ENCODE measurements at places on chromosomes 7 and 10.

DNA sequence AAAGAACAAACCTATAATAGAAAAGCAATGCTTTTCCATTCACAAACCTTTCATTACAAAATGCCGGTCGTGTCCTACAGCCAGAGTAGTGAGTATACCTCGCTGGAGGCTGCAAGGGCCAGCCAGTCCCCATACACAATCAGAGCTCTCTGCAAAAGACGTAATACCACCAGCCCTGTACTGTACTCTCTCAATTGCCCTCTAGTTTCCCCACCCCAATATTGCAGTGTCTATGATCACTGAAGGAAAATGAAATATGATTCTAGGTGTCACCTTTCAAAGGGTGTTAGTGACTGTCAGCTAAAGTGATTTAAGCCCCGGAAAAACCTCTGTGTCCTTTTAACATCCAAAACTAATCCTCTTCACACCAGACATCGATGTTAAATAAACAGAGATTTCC, 24.8 kb downstream of the PLXNA4 start:
- H3K36me3 ChIP-seq: no peaks in the 10 kb centered on the region
- H3K27ac ChIP-seq: no peak overlapping the region
- H3K4me1 ChIP-seq: no peaks in the 10 kb centered on the region
- no peak overlapping the region for H3K4me3 ChIP-seq
- no peak for DNase-seq

DNA sequence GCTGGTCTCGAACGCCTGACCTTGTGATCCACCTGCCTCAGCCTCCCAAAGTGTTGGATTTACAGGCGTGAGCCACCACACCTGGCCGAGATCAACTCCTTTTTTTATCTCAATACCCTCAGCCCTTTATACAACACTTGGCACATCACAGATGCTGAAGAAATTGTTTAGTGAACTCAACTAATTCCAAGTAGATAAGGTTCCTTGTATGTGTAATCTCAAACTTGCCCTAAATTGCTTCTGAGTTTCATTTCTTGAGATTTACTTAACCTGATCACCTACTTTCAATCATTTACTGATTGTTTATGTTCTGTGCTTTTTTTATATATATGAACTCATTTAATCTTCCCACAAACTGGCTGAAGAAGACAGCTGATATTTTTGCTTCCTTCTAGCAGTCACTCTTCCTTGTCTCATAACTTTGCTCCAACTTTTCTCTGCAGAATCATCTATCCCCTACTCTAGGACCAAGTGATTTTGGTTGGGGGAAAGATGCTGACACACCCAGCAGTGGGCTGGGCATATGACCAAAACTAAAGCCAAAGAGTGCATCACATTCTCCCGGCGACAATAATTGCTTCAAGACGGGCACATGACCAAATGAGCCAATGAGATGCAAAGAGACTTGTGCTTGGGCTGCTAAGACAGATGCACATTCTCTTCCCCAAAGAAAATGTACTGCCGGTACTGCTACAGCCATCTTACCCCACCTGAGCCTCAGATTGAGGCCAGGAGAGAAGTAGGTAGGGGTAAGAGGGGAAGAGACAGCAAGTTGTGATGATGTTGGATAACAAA, 40.3 kb upstream of the ARID5B start:
- DNase-seq: no peak
- no peak overlapping the region for H3K4me3 ChIP-seq
- H3K27ac ChIP-seq: no peak overlapping the region
- no peaks in the 10 kb centered on the region for H3K27me3 ChIP-seq

GRCh38 chr7:2068693-2069471, 163.9 kb downstream of the MAD1L1 start:
- peaks cover under 1% of the 10 kb centered on the region for H3K4me1 ChIP-seq
- H3K36me3 ChIP-seq: no peaks in the 10 kb centered on the region
- no peak overlapping the region for H3K27ac ChIP-seq

GRCh38 chr10:91621483-91622113, 11.3 kb downstream of the PPP1R3C start:
- no peaks in the 10 kb centered on the region for H3K4me1 ChIP-seq
- H3K27ac ChIP-seq: no peak overlapping the region
- H3K4me3 ChIP-seq: no peak overlapping the region
